ENCODE measurements at places on chromosomes 2 and 18.

DNA sequence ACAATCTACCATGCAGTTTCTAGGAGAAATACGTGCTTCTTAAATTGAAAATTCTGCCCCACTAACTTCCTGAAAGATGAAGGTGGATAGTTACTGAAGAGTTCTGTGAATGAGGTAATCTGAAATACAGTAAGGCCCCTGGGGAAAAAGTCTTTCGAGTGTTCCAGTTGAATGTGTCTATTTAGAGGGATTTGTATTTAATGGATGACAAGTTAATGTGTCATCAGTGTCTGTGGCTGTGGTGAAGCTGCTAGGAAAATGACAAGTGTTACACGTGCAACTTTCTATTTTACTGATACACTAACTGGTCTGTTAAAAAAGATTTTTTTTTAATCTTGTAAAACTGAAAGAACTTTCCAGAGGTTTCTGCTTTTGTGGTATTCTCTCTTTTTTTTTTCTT, 384.6 kb downstream of the STK39 start:
- no peak for DNase-seq

- DNase-seq: no peak
Measured at GRCh38 chr2:65397122-65397521, 35.3 kb downstream of the SPRED2 start.

DNA sequence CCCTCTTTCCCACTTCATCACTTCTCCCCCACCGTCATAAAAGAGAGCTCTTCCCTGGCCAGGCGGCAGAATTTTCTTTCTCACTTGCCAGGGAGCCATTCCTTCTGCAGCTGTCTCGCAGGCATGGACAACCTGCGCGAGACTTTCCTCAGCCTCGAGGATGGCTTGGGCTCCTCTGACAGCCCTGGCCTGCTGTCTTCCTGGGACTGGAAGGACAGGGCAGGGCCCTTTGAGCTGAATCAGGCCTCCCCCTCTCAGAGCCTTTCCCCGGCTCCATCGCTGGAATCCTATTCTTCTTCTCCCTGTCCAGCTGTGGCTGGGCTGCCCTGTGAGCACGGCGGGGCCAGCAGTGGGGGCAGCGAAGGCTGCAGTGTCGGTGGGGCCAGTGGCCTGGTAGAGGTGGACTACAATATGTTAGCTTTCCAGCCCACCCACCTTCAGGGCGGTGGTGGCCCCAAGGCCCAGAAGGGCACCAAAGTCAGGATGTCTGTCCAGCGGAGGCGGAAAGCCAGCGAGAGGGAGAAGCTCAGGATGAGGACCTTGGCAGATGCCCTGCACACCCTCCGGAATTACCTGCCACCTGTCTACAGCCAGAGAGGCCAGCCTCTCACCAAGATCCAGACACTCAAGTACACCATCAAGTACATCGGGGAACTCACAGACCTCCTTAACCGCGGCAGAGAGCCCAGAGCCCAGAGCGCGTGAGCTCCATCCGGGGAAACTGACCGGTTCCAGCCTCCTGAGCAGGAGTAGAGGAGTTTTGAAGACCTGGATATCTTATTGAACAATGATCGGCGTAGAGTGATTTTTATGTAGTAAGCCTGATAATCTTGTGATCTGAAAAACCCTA, at the start of gene MSGN1:
MSGN1 (plus strand) TSS at position 65 of the 850 bp plus-strand sequence; CDS start at position 124, 59 bp downstream.
- DNase-seq: no peak

DNA sequence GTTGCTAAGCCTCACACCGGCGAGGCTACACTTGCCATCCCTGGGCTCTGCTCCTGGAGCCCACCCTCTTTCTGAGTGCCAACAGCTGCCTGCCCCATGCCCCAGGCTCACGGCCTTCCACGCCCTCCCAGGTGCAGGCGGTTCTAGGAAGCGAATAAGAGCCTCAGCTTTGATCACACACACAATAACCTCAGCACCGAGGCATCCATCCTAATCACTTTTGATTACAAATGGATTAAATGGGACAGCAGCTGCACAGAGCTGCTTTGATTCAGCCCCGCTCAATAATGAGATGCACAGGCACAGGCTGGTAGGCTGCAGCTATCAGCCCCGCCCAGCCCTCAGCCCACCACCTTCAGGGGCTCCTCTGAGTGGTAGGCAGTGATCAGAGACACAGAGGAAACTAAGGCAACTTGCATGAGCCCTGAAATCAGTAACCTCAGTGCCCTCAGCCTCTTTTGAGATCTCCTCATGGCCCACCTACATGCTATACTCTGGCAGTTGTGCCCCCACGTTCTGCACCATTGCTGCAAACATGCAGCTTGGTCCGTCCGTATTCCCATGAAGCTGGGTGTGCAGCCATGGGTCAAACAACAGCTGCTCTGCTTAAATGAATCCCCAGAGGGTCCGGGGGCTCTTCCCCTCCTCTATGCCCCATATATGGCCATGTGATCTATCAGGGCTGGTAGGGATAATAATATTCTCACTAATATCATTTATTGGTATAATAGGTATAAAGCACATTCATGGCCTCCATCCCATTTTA, 171.4 kb downstream of the SETBP1 start:
- no peak for DNase-seq

DNA sequence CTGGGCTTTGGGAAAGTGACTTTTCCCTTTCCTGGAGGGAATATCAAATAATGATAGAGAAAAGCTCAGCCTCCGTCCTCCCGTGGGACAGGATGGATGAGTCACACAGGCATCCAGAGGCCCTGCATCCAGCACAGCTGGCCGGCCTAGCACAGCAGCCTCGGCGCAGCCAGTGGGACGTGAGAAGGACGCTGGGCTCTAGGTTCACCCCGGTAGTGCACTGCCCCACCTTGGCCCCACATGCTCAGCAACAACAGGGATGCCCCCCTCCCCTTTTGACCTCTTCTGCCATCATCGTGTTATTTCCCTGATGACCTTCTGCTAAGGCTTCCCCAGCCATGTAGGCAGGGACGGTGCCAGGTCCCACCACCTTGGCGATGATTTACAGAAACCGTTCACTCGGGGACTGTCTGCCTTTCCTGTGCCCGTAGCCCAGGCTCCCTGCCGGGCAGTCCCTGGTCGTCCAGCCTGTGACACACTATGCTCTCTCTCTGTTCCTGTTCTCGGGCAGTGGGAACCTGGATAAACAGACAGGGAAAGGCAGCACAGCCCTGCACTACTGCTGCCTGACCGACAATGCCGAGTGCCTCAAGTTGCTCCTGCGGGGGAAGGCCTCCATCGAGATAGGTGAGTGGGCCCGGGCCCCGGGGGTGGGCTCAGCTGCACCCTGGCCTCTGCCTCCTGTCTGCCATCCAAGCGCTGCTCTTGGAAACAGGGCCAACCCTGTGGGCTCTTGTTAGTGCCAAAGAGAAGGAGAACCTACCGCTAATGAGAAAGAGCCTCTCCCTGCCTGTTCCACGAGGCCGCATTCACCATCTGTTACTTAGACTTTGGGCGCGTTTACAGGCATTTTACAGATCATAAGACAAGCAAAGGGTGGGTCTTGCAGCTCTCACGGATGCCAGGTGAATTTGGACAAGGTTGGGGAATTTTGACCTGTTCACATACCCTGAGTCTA, 44.6 kb downstream of the ITGB1BP1 start:
- DNase-seq: no peak

- DNase-seq: no peak
Measured at GRCh38 chr2:54818226-54818625, 94.8 kb downstream of the EML6 start.

All from effector CD8-positive, alpha-beta T cell (primary cell).